Eye (tissue), 1 donor: ENCODE measurements at places on chromosomes 3 and 15.
A peak's percentile ranks its signal among the peaks of the same experiment; 100 is the strongest.

DNA sequence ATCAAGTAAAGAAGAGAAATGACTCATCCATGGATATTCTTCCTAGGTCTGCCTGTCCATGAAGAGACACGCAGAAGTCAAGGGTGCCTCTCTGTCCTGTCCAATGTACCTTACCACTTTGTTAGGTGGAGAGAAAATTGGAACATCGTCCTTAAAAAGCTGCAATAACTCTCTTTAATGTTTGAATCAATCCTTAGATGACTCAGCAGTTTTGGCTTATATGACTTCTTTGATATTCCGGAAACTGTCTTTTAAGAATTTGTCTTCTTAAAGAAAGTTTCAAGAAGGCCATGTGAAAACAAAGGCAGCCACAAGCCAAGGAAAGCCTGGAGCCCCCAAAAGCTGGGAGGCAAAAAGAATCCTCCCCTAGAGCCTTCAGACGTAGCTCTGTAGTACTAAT is 49.2 kb downstream of the MRPL3 start:
- no peak for DNase-seq

GRCh38 chr3:138509586-138509985 is 75.2 kb downstream of the ESYT3 start:
- no peak for DNase-seq

DNA sequence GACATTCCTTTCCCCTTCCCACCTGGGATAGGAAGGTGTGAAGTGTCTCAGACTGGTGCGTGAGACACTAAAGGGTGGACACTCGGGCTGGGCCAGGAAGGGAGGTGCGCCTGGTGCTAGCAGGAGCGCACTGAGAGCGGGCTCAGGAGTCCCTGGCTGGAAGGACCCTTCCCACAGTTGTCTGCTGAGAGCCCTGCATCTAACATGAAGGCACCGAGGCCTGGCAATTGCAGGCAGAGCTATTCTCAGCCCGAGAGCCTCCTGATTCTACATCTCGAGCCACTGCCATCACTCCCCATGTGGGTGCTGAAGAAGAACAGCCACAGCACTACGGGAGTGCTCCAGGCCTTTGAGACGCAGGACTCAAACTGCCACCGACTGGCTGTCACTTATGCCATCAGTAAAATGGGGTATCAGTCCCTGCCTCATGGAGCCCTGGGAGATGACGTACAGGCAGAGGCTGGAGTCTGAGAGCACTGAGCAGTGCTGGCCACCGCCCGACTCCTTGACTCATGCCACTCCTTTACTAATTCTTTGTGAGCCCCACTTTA is 159.4 kb downstream of the KLF13 start:
- no peak for DNase-seq

GRCh38 chr15:47376190-47376589 is 341.1 kb upstream of the SEMA6D start:
- DNase-seq = no peak

DNA sequence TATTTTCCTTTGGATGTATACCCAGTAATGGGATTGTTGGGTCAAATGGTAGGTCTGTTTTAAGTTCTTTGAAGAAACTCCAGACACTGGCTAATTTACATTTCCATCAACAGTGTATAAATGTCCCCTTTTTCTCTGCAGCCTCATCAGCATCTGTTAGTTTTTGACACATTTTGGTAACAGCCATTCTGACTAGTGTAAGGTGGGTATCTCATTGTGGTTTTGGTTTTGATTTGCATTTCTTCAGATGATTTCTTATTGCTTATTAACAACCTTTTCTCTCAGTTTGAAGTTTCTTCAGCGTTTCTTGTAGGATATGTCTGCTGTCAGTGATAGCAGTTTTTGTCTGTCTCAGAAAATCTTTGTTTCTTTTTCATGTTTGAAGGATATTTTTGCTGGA is 15.4 kb downstream of the GALK2 start:
- no peak for DNase-seq

GRCh38 chr3:38985581-38985980 is 66.2 kb downstream of the SCN11A start:
- no peak for DNase-seq

DNA sequence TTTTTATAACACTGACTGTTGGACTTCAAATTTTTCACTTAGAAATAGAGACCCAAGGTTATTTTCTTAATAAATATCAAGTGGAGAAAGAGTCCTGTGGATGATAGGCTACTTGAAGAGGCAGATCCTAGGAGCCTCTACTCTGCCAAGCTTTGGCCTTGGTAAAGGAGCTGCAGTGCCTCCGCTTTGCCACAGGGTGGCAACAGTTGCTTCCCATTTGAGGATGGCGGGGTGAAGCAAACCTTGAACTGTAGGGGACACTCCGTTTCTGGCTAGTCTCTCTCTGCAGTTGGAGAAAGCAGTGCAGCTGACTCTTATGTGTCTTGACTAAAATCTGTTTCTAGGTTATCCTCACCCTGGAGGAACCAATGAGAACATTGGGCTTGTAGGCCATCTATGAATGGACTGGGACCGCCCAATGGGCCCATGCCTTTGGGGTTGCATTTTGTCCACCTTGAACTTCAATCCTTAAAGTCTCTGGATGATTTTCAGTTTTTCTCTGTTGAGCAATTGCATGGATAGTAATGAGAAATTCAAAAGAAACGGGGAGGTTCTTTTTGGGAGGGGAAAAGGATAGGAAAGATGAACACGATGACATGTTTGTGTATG is 9.8 kb downstream of the SCG5 start:
- peak; percentile 65 for DNase-seq

- DNase-seq = no peak
Observed at GRCh38 chr3:160473221-160473620, 23.6 kb upstream of the TRIM59 start.

GRCh38 chr15:39511916-39512260 is 69.0 kb upstream of the THBS1 start:
- peak; percentile 27 for DNase-seq

GRCh38 chr3:110420158-110420641 is 651.4 kb upstream of the NECTIN3 start:
- DNase-seq = peak; percentile 2

- DNase-seq = no peak
Observed at GRCh38 chr3:125000661-125001060, 55.1 kb downstream of the HEG1 start.

- no peak for DNase-seq
Observed at GRCh38 chr3:124260206-124260915, 268.4 kb upstream of the ROPN1 start.

DNA sequence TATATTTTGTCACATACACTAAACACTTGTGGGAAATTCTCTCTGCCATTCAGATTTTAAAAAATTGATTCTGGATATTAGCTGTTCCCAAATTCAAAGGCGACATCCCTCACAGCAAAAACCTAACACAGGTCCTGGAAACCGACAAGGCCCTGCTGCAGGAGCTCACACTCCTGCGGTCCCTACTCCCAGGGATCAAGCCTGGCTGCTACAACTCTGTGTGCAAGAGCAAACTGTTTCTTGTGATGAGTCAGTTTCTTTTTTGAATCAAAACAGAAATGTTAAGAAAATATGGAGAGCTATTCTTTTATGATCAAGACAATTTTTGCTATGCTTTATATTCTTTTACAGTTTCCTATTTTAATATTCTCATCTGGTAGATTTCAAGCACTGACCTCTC is 51.0 kb upstream of the TJP1 start:
- DNase-seq = no peak

- DNase-seq = no peak
Observed at GRCh38 chr3:125351814-125352456, 23.2 kb downstream of the ZNF148 start.

- no peak for DNase-seq
Observed at GRCh38 chr3:186997473-186997939, 67.2 kb downstream of the ST6GAL1 start.

DNA sequence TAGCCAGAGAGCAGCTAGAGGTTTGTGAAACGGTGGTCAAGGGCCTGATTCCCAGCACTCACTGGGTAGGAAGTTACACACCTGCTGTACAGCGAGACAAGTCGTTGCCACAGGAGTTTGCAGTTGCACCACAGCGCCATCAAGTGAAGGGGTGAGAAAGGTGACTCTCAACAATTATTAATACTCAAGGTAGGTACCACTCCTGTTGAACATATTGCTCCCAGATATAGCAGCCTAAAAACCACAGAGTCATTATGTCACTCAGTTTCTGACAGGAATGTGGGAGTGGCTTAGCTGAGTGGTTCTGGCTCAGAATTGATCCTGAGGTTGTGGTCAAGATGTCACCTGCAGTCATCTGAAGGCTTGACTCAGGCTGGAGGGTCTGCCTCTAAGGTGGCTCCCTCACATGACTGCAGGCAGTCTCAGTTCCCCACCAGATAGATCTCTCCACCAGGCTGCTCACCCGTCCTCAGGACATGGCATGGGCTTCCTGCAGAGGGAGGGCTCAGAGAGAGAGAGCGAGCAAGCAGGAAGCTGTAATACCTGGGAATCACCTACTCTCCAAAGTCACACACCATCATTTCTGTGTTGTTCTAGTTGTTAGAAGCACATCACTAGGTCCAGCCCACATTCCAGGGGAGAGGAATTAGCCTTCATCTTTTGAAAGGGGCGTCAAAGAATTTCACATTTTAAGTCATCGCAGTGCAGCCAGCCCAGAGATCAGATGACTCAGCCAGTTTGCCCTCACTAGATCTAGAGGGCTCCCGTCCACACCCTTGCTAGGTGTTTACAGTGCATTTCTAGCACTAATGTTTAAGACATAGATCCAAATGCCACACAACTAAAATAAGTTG is 17.0 kb upstream of the ANO10 start:
- no peak for DNase-seq

DNA sequence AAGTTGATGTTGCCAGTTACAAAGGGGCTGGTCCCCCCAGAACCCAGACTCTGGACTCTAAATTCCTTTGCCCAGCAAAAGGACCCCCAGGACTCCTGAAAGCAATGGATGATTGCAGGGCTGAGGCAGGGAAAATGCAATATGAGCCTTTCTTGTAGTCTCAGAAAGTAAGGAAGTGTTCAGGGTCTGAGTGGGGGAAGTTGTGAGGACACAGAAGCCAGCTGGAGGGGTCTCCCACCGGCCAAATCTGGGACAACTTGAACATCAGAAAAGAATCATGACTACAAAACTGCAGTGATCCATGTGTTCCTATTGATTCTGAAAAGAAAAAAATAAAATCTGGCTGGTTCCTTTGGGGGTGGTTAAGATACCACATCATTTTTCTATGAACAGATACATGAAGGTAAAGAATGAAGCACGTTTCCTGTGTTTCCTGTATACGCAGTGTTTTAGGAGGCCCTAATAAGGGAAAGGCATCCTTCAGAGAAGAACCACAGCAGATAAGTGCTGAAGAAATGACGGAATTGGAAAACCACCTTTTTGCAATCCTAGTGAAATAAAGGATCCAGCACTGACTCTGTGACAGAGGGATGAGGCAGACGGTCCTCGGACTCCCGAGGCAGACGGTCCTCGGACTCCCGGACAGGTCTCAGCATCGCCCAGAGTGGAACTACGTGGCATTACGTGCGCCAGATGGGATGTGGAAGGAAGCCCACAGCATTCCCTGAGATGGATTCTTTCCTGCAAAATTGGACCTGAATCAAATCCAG is 22.2 kb upstream of the GRIP2 start:
- no peak for DNase-seq

DNA sequence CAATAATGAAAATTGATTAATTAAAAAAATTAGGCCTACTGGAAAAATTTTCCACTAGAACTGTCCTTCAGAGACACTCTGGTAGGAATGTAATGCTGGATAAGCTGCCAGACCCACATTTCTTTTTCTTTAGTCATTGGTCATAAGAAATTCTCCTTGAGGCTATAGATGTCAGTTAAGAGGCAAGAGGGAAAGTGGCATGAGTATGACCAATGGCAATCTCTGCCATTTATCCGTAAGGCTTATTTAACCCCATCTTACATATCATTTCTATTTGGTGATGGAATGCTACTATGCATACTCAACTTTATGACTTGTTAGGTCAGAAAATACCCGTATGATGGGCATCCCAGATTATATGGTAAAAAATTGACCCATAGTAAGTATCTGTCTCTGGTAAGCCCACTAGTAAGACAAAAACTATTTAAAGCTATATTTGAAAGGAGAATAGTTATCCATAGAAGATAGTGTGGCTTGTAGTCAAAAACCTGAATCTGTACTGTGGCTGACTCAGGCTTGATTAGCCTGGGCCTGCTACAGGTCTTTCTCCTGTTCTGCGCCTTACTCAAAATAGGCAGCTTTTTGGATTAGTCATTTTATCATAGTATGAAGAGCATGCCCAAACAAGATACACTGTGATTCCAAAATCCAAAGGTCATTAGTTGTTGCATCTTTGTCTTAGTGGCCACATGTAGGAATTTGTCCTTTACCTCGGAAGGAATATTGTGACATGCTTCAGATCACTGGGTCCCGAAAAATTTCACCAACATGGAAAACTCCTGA is 314.7 kb downstream of the PYDC2 start:
- no peak for DNase-seq
